NCI-H2029 treated with DMSO at 0.1 percent for 48 hours (cell line): ENCODE measurements at places on chromosomes 2 and 18.

- no peak for DNase-seq
Observed at GRCh38 chr2:241914542-241914941, 45.0 kb downstream of the RTP5 start.

- no peak for DNase-seq
Observed at GRCh38 chr18:62979900-62980299, 264.6 kb downstream of the PHLPP1 start.

DNA sequence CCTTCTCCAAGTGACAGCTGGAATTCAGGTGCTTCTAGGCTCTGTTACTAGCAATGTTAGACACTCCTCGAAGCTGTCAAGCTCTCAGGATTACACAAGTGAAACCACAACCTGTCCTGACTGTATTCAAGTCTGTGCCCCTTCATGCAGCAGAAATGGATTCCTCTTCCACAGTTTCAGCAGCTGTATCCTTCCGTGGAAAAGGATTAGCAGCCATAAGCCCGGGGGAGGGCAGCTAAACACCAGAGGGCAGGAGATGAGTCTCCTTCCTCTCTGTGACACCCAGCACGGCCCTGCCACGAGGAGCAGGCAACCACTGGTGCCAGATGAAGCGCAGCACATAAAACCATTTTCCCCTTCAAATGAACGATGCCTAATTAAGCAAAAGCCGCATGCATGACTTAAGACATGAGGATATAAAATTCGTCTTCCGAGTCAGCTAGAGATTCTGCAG lies 1.2 kb downstream of the ST3GAL5 start:
- no peak for DNase-seq

- DNase-seq, result no peak
Observed at GRCh38 chr18:23356915-23357601, 96.0 kb upstream of the RIOK3 start.

GRCh38 chr2:138956116-138956515 lies 175.9 kb upstream of the NXPH2 start:
- DNase-seq, result no peak

DNA sequence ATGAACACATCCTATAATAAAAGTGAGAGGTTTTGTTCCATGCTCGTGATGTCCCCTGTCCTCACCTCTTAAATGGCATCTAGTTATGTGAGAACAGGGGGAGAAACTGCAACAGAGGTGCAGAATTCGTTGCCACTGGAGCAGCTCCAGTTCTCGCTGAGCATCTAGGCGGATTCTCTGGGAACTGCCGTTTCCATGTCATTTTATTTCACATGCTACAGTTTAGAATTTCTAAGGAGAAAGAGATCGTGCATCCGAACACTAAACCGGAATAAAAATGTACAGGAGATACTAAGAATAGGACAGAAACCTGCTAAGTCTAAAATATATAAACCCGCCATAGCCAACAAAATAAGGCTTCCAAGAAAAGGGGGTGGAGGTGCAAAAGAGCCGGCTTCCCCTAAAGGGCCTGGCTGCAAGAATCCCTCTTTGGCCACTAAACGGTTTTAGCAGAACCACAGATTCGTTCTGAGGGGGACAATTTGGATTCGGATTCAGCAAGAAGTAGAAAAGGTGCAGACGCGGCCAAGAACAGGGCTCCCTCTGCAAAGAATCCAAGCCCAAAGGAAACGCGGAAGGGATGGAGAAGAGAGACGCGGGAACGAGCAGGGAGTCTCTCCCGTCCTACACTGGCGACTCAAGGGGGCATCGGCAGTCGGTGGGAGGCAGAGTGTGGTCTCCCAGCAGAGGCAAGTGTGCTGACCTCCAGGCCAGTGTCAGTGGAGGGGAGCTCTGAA lies 1.3 kb downstream of the TMEM163 start:
- DNase-seq, result no peak

DNA sequence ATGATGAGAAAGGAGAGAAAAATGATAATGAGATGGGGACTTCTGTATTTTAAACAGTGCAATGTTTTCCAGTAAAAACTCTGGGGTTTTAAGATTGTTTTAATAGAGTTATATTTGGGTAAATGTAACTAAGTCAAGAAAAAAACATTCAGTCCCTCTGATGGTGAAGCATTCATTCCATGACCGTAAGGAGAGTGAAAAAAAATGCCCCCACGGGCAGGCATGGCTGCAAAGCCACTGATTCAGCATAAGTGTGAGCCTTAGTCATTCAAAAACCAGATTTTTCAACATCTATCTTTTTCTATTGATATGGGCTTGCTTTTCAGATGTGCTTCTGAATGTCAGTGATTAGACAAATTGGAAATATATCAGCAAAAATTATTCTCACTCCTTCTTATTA lies 957.8 kb downstream of the SLC4A3 start:
- DNase-seq, result no peak

- DNase-seq, result no peak
Observed at GRCh38 chr2:100692906-100693305, 127.0 kb upstream of the NPAS2 start.

DNA sequence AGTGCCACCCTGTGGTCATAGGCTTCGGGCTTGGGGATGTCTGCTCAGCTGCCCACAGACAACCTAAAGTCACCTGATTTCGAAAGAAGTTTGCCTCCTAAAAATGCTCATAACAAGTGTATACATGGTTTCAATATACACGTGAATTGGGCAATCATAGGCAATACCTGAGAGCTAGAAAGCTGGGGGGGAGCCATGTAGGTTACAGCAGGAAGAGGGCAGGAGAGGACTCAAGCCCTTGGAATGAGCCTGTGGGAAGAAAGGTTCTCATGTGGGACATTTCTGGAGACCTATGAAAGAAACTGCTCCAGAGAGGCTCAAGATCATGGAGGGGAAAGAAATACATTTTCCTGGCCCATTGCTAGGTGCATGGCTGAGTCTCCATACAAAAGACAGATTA lies 109.7 kb downstream of the ACOXL start:
- DNase-seq, result no peak

DNA sequence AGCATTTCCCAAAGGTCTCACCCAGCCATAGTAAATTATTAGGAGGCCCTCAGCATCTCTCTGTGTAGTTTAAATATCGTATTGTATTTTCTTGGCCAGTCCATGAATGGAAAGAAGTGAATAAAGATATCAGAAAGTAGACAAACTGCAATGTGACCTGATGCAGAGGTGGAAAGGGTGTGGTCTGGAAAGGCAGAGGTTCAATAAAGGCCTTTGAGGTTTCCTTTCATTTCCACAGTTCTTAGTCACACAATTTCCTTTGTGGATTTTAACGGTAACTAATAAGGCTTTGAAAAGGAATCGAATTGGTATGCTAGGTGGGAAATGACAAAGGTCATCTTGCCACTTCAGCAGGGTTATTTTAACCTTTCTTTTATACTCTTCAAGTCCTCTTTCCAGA lies 20.1 kb upstream of the WIPF1 start:
- DNase-seq, result no peak
